RWPE1 (cell line): ENCODE measurements at places on chromosomes 11 and 22.

GRCh38 chr22:38954414-38955043 lies 2.9 kb upstream of the APOBEC3A start:
- no peak for DNase-seq

- DNase-seq, result no peak
These were observed 16.0 kb upstream of the TMEM121B start for GRCh38 chr22:17137170-17137569.

DNA sequence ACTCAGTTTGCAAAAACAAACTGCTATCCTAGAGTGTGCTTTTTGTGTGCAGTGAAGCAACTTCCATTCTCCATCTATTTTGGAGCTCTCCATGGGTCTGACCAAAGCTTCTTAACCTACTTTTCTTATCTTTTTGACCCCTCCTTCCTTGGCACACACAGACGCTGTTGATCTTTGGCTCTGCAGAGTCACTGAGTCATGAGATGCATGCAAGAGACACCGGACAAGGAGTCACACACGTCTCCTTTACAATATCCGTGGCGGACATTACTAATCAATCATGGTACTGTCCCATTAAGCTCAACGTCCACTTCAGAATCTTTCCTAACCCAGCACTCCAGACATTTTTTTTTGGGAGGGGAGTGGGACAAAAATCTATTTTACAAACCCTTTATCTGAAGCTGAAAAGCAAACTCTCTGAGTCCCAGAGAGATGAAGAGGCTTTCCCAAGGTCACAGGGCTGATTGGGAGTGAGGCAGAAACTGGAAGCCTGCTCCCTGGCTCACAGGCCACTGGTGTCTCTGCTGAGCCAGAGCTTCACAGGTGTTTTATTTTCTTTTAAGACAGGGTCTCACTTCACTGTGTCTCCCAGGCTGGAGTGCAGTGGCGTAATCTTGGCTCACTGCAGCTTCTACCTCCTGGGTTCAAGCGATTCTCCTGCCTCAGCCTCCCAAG lies 165.8 kb upstream of the SYT13 start:
- DNase-seq, result no peak

DNA sequence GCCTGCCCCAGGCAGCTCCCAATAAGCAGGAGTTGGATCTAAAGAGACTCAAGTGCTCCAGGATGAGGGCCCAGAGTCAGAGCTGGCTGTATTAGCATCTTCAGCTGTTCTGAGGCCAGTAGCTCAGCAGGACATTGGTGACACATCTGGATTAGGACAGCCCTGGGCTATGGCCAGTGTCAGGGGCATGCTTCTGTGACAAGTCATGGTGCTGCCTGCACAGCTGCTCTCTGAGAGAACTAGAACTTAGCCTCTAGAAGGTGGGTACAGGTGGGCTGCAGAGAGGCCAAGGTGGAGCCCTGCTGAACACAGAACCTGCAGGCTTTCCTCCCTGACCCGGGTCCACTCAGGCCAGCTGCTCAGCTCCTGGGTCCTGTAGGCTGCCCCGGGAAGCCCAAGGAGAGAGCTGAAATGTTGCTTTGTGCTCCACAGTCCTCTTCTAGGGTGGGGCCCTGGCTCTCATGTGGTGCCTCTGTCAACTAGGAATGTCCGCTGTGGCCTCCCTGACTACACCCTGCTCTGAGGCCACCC lies 426.9 kb downstream of the SOX6 start:
- no peak for DNase-seq
